ENCODE measurements at places on chromosomes 11 and 22.

DNA sequence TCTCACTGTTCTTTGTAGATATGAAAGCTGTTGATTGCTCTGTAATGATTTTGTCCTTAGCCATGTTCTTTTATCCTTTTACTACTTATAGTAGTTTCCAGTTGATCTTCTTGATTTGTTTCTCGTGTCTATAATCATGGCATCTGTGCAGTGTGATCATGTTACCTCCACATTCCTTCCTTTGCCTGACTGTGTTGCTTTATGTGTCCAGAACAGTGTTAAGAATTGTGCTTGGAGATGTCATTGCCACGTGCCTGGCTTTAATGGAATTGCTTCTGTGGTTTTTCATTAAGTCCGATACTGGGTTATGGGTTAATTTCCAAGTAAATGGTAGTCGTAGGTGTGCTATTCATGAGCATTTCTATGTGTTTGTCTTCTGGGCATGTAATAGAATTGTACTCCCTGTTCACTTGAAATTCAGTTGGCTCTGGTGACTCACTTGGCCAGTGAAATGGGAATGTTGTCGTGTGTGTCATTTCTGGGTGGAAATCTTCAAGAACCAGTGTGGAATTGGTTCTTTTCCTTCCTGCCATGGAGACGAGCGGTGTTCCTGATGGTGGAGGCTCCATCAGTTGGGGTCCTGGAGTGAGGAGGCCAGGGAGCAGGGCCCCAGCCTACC lies 6.8 kb downstream of the GTSE1 start:
- no peak for DNase-seq

GRCh38 chr11:47391711-47392432 lies 13.5 kb upstream of the SPI1 start:
- DNase-seq: no peak

GRCh38 chr11:73565804-73566203 lies 32.1 kb downstream of the FAM168A start:
- DNase-seq: no peak

DNA sequence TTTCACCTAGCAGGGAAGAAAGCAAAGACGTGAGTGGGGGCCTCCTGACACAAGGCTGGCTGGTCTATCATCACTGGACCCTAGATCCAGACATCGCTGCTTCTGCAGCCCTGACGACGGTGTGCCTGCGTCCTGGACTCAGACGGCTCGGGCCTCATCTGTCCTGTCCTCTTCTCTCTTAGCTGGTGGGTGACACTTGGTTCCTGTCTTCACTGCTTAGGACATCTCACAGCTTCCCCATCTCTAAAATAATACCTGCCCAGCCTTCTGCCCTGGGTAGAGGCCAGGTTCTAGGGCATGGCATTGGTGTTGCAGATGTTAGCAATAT lies 41.3 kb downstream of the APOL1 start:
- no peak for DNase-seq

- DNase-seq: no peak
Measured at GRCh38 chr11:42234451-42234951, 775.0 kb upstream of the LRRC4C start.

GRCh38 chr11:85810521-85810870 lies 445 bp downstream of the SYTL2 start:
- DNase-seq: no peak

GRCh38 chr11:3115321-3115720 lies 49.8 kb downstream of the OSBPL5 start:
- no peak for DNase-seq

DNA sequence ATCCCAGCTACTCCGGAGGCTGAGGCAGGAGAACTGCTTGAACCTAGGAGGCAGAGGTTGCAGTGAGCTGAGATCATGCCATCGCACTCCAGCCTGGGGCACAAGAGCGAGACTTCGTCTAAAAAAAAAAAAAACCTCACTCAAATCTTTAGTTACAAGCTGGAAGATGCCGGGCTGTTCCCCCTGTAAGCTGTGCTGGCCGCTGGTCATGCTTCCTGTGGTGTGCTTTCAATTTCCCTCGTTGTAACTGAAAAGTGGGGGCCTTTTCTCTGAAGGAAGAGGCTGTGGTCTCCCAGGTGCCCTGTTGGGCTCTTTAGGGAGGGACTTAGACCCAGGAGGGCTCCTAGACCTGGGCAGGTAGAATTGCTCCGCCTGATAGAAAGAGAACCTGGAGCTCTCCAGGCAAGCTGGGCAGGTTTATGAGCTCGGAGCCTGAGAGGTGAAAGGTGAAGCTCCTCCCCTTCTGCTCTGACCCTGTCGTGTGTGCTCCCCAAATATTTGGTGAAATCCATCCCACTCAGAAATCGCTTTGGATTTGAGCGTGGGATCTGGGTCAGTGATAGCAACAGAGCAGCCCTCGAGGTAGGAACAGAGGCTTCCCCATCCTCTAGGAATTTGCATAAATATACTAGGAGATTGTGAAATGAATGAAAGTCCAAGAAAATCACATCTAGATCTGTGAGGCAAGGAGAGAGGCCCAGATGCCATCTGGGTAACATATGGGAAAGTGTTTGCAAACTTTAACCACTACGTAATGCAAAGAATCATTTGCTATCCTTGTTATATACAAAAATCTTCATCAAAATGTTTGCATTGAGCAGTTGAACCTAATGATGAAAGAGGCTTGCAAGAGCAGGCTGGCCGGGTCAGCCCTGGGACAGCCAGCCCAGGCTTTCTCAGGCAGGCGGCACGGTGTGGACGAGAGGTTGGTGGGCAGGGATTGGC lies 154.3 kb downstream of the FBXO7 start:
- peak; percentile 85 for DNase-seq

DNA sequence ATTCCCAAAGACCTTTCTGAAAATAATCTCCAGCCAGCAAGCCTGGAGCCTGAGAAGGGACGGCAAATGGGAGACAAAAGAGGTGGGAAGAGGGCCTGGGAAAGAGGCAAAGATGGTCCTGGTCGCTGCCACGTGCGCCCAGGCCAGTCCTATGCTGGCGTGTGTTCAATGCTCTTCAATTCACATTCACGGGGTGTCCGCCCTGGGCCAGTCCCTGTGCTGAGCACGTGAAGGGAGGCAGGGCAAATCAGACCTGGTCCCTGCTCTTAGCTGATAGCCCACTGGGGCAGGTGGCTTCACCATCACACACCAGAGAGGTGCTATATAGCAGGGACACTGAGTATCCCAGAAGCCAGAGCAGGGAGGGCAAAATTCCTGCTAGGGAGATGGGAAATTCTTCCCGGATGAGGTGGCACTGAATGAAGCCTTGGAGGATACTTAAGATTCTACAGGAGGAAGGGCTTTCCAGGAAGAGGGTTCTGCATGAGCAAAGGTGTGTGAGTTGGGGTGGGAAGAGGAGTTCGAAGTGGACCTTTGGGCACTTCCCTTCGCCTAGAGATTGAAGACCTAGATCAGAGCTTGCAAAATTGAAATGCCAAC lies 148.2 kb downstream of the CHST1 start:
- no peak for DNase-seq

DNA sequence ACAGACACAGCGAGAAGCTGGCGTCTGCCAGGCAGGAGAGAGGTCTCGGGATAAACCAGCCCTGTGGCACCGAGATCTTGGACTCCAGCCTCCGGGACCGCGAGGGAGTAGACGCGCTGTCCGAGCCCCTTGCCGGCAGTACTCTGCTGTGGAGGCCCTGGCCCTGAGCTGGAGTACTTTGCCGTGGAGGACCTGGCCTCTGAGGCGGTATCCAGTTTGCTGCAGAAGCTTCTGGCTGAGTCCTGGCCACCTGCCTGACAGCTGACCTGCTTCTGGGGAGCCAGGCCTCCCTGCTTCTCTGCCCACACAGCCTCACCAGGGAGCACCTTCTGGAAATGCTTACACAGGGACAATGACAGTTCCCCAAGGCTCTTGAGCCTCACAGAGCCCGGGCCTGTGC lies 31.6 kb upstream of the CARS1 start:
- no peak for DNase-seq

- no peak for DNase-seq
Measured at GRCh38 chr11:13008625-13009475, at the start of gene RASSF10. Gene RASSF10, plus strand, starts transcription at chr11:13009316. Its CDS starts 261 bp downstream, at chr11:13009577.

- no peak for DNase-seq
Measured at GRCh38 chr11:64267207-64267945, 16.0 kb downstream of the PLCB3 start.

DNA sequence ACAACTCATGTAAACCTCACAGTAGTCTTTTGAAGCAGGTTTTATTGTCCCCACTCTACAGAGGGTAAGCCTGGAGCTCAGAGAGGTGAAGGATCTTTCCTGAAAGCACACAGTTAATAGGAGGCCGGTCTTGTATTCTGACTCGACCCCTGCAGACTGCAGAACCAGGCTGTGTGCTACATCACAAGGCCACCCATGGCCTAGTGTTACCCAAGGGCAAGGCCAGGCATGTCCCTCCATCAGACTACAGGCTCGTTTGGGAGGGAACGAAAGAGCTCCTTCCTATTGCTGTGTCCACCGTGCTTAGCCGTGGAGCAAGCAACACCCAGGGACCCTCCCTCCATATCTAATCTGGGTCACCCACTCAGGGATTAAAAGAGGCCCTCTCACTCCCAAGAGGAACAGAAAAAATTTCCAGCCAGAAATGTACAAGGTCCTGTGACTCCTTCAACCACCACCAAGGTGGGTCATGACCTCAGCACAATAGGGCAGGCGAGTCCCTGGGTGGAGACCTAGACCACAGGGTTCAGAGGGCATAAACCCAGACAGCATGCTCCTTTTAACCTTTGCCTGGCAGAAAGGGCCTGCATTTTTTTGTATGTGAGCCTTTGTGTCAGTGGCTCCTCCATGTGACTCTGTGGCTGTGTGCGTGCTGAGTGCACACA lies 6.3 kb upstream of the SMIM35 start:
- DNase-seq: peak; percentile 16

- DNase-seq: no peak
Measured at GRCh38 chr11:128629516-128630106, 42.3 kb upstream of the ETS1 start.

DNA sequence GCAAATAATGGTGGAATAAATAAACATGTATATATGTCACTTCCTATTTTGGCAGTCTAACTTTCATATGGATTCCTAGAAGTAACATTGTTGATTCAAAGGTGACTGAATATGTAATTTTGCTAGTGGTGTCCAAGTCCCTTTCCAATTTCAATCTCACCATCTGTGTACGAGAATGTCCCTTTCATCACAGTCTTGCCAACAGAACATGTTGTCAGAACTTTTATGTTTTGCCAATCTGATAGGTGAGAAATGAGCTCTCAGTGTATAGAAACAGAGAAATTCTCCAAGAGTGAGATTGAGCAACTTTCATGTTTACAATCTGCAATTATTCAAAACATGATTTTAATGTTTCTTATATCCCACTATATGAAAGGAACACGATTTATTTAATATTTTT lies 167.5 kb downstream of the CNTN5 start:
- no peak for DNase-seq

- DNase-seq: peak; percentile 5
Measured at GRCh38 chr11:104918113-104918824, 20.0 kb upstream of the CASP12 start.

DNA sequence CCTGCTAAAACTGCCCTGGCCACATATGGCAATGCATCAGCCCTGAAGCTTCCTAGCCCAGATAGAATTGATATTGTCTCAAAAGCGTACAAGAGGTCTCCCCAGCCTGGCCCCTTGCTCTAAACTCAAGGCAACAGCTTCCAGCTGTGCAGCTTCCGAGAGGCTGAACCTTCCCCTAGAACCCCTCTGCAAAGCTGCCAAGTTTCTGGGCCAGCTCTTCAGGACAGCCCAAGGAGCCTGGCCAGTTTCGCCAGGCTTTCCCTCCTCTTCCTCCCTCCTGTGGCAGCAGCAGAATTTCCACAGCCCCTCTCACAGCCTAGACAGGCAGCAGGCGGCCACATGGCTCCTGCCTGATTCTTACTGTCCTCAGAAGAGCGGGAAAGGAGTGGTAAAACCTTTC lies 34.5 kb downstream of the NUMA1 start:
- no peak for DNase-seq

GRCh38 chr11:68714060-68714856 lies 29.9 kb downstream of the GAL start:
- no peak for DNase-seq

GRCh38 chr11:82898241-82898640 lies 2.0 kb downstream of the PRCP start:
- no peak for DNase-seq

DNA sequence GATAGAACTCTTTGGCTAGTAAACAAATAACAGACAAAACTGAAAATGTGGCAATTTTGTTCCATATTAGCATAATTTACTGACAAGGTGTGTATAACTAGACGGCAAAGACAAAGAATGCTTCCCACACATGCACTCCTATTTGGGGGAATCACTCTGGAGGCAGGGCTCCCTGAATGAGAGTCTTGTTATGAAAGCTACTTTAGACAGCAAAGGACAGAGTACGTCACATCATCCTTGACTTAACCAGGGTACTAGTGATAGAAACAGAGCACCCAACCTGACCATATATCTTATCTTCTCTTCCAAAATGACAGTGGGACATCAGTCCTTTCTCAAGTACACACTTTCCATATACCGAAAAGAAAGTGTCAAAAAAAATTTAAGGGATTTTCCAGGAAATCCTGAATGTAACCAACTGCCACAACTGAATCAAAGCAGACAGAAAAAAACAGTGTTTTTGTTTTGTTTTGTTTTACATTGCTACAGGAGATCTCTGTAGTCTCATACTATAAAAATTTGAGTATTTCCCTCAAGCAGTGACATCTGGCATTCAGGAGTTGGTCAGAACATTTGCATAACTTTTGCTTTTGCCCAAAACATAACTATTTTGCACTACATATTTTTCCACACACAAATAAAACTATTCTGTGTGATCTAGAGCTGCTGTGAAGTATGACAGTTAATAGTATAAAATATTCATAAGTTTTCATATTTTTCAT lies 98.9 kb downstream of the ARHGAP20 start:
- no peak for DNase-seq

DNA sequence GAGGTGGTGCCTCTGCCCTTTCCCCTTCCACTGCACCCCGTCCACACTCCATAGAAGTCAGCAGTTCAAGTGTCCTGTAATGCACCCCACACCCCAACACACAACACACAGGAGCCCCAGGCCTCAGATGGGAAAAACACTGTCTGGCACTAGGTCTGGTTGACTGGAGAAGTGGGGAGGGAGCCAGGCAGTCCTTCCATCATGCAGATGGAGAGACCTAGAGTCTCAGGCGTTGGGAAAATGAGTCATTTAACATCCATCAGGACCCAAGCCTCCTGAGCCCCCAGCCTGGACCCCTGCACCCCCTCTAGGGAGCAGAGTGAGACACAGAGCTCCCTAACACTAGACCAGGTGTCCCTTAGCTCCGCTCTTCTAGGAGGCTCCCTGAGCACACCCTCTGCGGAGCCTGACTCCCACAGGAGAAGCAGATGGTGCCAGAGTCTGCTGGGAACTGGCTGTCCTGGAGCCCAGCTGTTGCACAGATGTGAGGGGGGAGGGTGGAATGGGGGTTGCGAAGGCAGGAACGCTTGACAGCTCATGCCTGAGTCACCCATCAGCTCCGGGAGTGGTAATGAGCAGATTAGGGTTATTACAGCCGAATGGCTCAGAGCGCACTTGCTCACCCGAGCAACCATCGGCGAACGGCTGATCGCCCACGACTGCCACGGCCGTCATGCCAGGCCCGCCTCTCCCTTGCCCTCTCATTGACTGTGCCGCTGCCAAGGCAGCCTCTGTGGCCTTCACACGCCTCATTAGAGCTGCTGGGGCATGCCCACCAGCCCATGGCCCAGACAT lies 22.1 kb upstream of the SYT7 start:
- DNase-seq: no peak
